ENCODE measurements at places on chromosomes 11 and 22.

- no peak for DNase-seq
Observed at GRCh38 chr11:99632969-99633368, 612.2 kb downstream of the CNTN5 start.

DNA sequence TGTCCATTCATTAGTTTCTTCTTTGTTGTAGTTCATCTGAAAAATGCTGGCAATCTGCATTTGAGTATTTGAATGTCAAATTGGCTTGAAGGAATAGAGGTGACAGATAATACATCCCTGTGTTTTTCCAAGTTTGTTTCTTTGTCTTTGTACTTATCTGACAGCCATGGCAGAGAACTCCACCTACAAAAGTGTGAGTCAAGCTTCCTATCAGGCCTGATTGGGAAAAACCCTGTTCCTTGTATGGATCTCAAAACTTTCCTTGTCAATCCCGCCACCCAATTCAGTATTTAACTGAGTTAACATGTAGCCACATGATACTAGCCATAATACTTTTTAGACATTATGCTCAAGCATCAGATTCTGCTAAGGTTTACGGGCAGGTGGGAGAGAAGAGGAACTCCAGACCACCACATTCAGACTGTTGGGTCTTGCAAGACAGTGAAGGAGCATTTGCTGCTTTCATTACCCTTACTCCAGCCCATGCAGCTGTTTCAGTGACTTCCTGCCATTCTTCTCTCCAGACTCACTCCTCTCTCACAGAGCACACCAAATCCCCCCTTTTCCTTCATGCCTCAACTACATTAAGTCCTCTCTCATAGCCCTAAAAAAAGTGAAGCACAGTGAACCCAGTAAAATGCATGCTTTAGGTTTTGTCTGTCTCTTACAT, 65.9 kb downstream of the BLID start:
- no peak for DNase-seq

GRCh38 chr11:114284021-114284420, 12.2 kb upstream of the NNMT start:
- no peak for DNase-seq

DNA sequence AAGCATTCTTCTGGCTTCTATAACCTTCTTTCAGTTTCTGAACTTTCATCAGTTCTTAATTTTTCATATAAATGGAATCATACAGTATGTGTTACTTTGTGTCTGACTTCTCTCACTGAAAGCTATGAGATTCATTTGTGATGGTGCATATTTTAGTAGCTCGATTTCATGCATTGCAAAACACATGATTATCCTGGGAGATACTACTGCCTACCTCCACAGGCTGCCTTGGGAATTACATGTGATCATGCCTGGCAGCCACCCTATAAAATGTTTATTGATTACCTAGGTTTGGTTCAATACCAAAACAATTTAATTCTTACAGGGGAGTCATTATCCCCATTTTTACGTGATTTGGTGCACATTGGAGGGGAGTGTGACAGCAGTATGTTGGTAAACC, 34.1 kb upstream of the PAK1 start:
- DNase-seq, result no peak

GRCh38 chr11:27471589-27472397, 797 bp downstream of the LGR4 start:
- no peak for DNase-seq

DNA sequence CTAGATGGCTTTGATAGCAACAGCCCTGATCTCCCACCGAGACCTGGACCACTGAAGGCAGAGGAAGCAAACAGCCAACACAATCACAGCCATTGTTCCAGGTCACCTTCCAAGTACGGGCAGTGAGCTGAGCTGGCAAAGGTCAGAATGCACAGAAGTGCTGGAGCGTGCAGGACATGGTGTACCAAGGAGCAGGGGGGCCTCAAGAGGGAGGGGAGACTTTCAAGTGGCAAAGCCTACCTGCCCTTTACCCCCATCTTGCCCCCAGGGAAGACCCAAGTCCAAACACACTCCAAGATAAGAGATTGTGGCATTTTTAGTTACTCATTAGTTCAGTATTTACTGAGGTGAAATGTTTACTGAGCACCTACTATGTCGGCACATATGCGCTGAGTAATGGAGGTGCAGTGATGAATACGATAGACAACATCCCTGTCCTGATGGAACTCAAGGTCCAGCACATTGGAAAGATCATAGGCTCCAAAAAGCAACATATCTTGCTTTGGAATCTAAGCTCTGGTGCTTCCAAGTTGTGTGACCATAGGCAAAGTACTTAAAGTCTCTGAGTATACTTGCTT, 26.0 kb upstream of the TTC12 start:
- DNase-seq, result no peak

Measured in activated naive CD4-positive, alpha-beta T cell (primary cell).